ENCODE measurements at places on chromosomes 4 and X.

- DNase-seq = peak; percentile 19
Observed at GRCh38 chrX:133215747-133216146, 2.4 kb downstream of the TFDP3 start.

DNA sequence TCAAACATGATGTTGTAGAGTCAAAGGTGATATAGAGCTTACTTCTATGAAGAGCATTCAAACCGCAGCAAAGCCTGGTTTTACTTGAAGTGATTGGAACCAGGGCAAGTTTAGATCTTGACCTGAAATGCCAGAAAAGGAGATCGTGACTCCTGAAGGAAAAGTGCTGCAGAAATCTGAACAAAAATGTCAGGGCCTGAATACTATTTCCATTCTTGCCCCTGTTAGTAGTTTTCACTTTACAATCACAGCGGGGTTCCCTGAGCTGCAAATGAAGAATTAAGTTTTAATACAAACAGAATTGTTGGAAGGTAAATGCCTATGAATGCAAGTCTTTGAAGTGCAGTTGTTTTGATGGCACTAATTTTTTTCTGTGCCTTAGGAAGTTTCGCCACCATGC lies 4.1 kb downstream of the SLIT2 start:
- DNase-seq = no peak

- no peak for DNase-seq
Observed at GRCh38 chr4:170674176-170674575, 584.4 kb upstream of the AADAT start.

- DNase-seq = no peak
Observed at GRCh38 chr4:109735566-109736365, 5.9 kb upstream of the PLA2G12A start.

- DNase-seq = no peak
Observed at GRCh38 chrX:71222929-71223328, at the start of gene GJB1. GJB1 (plus strand) TSS chrX:71223224; CDS start chrX:71223708, 484 bp downstream.
